ENCODE measurements at places on chromosomes 6 and 20. TPM values are rescaled to one million over a fixed set of nuclear protein-coding genes. Genes with fewer than 3 reads are reported as not detected.

Gene SLPI
- total RNA-seq, result 52.0 TPM

Gene RBBP8NL
- 0.59 TPM for total RNA-seq

GRCh38 chr6:164021589-164022250 lies 607.2 kb downstream of the QKI start:
- DNase-seq, result no peak

DNA sequence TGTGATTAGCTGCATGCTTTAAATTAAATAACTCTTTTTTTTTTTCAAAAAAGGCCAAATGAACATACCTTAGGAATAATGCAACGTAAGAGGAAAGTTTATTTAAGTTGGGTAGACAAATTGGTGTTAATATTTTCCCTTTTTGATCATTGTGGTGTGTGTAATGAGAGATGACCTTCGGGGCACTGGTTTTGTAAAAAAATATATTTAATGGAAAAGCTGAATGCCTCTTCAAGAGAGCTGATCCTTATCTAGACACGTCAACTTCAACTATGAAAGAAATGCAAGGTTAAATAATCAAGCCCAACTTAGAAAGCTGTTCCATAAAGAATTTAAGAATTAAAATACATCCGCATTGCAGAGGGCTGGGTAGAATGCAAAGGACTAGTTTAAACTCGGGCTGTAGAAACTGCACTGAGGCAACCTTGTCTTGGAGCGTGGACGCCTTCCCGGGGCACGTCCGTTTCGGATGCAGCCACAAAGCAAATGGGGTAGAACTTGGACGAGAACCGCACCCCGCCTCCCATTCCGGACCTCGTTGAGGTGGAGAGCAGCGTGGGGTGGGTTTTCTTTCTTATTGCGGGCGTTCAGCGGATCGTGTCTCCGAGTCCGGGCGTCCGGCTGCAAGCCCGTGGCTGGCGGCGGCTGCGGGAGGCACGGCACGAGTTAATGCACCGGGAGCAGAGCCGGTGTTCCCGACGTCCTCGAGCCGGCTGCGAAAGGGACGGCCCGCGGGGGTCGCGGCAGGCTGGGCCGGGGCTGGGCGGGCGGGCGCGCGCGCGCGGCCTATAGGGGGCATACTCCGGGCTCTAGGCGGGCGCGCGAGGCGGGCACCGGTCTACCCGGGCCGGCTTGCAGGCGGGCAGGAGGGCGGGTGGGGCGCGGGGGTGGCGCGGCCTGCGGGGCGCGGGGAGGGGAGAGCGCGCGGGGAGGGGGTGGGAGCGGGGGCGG lies 1.9 kb downstream of the JARID2 start:
- DNase-seq, result peak; percentile 35

DNA sequence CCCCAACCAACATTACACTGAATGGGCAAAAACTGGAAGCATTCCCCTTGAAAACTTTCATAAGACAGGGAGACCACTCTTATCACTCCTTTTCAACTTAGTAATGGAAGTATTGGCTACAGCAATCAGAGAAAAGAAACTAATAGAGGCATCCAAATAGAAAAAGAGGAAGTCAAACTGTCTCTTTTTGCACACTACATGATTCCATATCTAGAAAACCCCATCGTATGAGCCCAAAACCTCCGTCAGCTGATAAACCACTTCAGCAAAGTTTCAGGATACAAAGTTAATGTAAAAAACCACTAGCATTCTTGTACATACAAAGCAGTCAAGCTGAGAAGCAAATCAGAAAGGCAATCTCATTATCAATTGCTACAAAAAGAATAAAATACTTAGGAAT lies 580.4 kb upstream of the PTCHD4 start:
- no peak for DNase-seq

Gene BMP7
- total RNA-seq, result 15.0 TPM

DNA sequence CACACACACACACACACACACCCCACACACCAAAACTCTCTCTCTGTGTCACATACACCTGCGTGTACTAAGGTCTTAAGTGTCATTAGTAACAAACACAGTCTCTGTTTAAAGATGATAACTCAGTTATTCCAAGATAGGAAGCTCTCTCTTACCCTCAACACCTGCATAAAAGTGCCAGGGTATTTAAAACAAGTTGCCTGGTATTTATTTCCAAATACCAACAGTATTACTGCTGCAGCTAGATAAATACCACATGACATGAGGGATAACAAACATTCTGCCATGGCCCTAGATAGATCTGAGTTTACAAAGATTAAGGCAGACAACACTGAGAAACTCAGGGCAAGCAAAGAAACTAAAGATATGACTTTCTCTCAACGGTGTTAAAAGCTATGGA lies 118.5 kb downstream of the SIM1 start:
- DNase-seq, result no peak

Gene KIFC1
- total RNA-seq, result 9.5 TPM

DNA sequence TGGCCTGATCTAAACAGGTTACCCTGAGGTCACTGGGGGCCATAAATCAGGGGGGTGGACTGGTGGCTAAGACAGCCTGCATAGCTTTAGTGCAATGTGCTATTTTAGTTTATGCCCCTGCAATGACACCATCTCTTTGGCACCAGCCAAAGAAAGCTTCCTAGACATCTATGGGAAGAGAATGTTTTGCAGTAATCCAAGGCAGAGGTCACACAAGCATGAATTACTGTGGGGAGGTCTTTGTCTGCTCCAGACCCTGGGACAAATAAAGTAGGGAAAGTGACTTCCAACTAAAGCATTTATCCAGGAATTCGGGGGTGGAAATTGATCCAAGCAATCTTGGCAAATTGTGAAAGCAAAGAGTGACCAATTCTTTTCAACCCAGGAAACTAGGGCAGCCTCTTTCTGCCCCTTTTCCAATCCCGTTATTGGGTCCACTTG lies 5.3 kb downstream of the RIPOR2 start:
- peak; percentile 80 for DNase-seq

GRCh38 chr6:158808442-158808833 lies 10.7 kb downstream of the EZR start:
- no peak for DNase-seq

DNA sequence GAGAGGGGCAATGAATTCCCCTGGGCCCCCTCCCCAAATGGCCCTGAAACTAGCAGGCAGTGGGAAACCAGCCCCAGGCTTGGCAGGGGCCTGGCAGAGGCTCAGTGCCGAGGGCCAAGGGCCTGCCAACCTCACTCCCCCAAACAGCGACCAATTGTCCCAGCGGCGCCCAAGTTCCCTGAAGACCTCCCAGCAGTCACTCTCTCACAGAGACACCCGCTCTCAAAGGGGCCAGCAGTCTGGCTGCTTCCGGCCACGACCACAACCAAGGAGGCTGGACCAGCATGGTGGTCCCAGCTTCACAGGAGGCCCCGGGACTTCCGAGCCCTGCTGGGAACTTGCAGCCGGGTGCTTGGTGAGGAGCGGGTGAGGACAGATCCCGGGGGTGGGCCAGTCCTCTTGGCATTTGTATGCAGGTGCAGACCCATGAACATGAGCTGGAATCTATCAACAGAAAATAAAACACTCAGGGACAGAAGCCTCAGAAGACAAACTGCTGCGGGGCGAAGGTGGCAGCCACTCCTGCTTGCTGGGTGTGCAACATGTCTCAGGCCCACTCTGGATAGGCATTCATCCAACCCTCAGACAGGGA lies 17.5 kb upstream of the SIRPA start:
- no peak for DNase-seq

DNA sequence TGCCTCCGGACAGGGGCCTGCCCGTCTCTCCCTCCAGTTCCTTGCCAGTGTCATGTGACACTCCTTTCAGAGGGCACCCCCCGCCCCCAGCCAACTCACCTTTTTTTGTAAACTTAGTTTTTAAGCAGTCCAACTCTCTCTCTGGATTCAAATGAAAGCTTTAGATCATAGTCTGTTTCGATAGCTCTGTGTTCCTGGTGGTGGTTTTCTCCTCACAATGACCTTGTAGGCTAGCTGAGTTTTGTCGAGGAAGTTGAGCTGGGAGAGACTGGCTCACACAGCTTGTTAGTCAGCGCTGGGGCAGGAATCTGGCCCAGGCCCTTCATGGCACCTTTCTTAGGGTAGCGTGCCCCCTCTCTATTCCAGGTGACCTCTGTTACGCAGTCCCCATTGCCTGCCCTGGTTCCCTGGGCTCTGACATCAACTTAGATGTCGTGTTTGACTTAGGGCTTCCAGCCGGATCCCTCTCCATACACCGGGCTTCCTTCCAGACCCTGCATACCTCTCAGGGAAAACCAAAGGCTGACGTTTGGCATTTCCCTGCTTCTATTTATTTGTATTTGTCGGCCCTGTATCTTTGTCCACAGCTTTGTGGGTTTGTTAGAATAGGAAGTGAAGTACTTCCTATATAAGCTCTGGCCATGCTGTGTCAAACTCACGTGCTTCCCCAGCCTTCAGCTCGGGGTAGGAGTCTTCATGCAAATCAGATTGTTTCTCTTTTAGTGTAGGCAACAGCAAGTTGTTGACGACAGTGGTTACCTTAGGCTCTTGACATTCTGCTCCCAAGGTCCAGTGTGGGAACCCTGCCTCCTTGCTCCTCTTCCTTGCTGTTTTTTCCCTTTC lies 12.7 kb downstream of the IGF2R start:
- DNase-seq, result peak; percentile 24

- DNase-seq, result peak; percentile 54
Measured at GRCh38 chr20:10626896-10627295, 46.9 kb downstream of the JAG1 start.

GRCh38 chr20:4858000-4858399 lies 136.3 kb downstream of the PRND start:
- DNase-seq, result no peak

Gene THBS2
- total RNA-seq, result 393 TPM

- no peak for DNase-seq
Measured at GRCh38 chr6:125228981-125229479, 72.7 kb downstream of the HDDC2 start.

GRCh38 chr6:149081281-149081680 lies 236.2 kb upstream of the TAB2 start:
- no peak for DNase-seq

Gene PHACTR1
- total RNA-seq, result 12.7 TPM

Gene PTK6
- 3.8 TPM for total RNA-seq

Gene EPM2A
- 7.9 TPM for total RNA-seq

GRCh38 chr20:56032251-56032650 lies 26.9 kb upstream of the CBLN4 start:
- no peak for DNase-seq

DNA sequence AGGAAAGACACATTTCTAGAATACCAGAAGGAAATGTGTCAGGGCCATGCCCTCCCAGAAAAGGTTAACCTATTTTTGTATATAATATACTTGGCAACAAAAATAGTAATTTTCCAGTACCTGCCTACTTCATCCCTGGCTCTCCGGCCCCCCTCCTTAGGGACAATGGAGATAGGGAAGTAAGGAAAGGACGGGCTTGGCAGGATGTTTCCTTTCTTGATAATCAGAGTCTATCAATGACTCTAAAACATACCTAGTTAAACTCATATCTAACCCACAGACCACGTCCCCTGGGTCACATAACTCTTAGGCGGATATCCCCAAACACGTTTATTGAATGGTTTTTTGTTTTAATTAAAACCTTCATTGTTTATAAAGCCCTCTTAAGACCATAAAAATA lies 11.8 kb downstream of the UQCC2 start:
- no peak for DNase-seq

DNA sequence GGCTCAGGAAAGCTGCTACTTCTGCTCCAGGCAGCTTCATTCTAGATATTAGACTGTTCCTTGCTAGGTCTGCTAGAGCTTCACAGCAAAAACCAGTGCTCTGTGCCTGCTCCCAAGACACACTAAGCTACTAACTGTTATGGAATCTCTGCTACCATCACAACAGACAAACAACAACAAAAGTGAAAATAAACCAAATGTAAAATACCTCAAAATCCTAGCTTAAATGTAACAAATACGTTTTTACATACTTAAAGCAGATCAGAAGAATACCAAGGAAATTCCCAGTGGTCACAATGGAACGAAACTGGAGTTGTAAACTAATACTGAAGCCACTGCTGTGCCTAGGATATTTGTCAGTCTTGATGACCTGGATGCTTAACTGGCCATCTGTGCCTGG lies 84.6 kb upstream of the EZR start:
- DNase-seq, result no peak

DNA sequence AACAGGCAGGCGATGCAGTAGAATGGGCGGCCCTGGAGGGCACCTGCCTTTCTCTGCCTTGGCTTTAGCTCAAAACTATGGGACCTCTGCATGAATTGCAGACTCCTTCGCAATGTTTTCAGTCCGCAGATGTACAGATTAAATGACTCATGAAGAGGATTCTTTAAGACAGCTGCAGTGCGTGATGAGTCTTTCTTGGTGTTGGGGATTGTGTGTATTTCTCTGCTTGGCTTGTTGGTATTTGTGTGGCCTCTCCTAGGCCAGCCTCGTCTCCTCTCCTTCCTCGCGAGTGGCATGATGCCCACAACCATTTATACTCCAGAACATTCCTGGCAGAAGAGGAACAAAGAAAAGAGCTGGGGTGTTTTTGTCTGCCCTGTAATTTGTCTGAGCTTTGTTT lies 110.6 kb downstream of the SYNDIG1 start:
- DNase-seq, result no peak

DNA sequence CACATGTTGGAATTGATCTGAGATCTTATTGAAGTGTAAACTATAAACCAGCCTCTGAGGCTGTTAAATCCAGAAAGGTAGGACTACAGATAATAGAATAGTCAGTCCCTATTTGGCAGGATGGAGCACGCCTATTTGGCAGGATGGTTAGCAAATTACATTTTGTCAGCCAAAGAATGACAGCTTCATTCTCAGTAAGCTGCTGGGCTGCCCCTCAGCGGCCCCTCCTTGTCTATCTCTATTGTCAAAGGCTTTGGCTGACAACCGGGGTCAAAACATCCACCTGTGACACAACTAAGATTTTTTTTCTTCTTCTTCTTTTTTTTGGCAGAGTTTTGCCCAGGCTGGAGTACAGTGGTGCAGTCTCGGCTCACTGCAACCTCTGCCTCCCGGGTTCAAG lies 123.4 kb upstream of the ECI2 start:
- DNase-seq, result no peak

GRCh38 chr20:45427236-45428149 lies 11.6 kb downstream of the PIGT start:
- DNase-seq, result no peak

Gene ATXN1
- 52.6 TPM for total RNA-seq

Gene POU5F1
- total RNA-seq, result 0.69 TPM

Gene SEL1L2
- not detected for total RNA-seq

DNA sequence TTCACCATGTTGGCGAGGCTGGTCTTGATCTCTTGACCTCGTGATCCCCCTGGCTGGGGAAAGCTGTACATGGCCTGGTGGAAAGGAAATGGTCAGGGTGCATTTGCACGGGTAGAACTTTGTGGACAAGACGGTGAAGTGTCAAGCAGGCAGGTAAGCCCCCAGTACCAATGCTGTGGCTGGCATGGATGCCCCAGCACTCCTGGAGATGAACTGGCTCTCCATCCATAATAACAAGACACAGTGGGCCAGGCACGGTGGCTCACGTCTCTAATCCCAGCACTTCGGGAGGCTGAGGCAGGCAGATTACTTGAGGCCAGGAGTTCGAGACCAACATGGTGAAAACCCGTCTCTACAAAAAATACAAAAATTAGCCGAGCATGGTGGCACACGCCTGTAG lies 37.3 kb upstream of the TMEM181 start:
- DNase-seq, result no peak
